Activated naive CD8-positive, alpha-beta T cell treated with anti-CD3 and anti-CD28 coated beads, Interleukin-2, amount 50 U/mL, for 24 hours (primary cell): ENCODE measurements at places on chromosomes 2 and 18.

- DNase-seq, result peak; percentile 83
Measured at GRCh38 chr2:178413472-178414265, 37.3 kb downstream of the PRKRA start.

GRCh38 chr2:18273205-18273604 lies 287.2 kb downstream of the RDH14 start:
- DNase-seq, result no peak

GRCh38 chr2:76075126-76075525 lies 364.4 kb upstream of the GCFC2 start:
- no peak for DNase-seq

DNA sequence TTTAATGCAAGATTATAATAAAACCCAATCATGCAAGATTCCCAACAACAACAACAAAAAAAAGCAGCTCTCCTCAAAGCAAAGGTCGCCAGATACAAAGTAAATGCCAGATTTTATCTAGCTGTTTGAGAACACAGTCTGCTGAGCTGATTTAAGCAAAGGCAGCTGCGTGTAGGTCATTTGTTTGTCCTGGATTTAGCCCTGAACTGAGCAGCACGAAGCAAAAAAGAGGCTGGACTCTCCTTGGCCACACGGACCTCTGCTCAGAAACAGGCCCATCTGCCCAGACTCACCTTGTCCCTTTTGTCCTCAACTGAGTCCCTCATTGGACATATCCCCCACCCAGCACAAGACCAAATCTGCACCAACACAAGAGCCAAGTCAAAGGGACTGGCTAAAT lies 91.5 kb downstream of the PID1 start:
- DNase-seq, result no peak
